ENCODE measurements at places on chromosomes 4 and X.

DNA sequence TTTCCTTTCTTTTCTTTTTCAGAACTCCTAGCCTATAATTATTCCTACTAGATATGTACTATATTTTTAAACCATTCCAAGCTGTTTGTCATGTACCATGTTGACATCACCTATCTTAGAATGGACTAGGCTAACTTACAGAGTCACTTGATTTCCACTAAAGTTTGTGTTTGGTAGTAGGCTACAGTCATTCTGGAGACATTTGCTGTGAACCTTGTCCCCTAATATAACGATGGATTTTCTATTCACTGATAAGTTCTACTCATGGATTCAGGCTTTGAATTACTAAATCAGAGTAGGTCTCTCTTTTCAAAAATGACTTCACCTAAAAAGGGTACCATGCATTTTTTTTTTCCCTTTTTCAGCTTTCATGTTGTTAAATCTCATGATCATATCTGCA, 93.4 kb downstream of the PHEX start:
- no peak for DNase-seq

GRCh38 chrX:77975755-77976154, 6.3 kb upstream of the PGAM4 start:
- no peak for DNase-seq

GRCh38 chr4:6019316-6020263, 1.4 kb upstream of the C4orf50 start:
- DNase-seq: no peak

GRCh38 chrX:13014111-13015096, 30.0 kb downstream of the FAM9C start:
- DNase-seq: no peak

DNA sequence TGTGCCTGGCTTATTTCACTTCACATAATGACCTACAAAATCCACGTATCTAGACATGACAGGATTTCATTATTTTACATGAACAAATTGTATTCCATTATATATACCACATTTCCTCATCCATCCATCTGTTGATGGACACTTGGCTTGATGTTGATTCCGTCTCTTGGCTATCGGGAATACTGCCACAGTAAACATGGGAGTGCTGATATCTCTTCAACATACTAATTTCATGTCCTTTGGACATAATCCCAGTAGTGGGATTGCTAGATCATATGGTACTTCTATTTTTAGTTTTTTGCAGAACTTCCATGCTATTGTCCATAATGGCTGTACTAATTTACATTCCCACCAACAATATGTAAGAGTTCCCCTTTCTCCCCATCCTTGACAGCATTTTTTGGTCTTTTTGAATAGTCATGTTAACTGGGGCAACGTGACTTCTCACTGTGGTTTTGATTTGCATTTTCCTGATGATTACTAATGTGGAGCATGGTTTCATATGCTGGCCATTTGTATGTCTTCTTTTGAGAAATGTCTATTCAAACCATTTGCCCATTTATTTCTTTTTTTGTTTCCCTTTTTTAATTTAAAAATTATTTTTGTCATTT, 68.9 kb downstream of the HTRA3 start:
- no peak for DNase-seq

- no peak for DNase-seq
Observed at GRCh38 chr4:87010192-87010591, 75.4 kb downstream of the AFF1 start.

DNA sequence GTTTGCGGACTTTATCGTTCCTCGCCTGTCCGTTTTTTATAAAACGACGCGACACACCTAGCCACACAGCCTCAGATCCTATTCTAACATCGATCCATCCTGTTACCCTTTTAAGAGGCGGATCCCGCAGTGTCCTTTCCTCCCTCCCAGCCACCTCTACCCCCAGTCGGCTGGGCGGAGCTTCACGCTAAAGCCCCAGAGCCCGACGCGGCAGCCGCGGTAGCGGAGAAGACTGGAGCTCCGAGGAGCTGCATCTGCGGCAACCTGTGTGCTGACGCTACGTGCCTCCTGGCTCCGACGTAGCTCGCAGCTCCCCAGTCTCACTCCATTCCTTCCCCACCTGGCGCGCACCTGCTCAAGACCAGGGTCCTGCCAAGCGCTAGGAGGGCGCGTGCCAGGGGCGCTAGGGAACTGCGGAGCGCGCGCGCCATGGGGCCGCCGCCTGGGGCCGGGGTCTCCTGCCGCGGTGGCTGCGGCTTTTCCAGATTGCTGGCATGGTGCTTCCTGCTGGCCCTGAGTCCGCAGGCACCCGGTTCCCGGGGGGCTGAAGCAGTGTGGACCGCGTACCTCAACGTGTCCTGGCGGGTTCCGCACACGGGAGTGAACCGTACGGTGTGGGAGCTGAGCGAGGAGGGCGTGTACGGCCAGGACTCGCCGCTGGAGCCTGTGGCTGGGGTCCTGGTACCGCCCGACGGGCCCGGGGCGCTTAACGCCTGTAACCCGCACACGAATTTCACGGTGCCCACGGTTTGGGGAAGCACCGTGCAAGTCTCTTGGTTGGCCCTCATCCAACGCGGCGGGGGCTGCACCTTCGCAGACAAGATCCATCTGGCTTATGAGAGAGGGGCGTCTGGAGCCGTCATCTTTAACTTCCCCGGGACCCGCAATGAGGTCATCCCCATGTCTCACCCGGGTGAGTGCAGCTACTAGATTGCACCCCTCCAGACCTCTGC, at the start of gene RNF128:
Gene RNF128 (plus strand): TSS at position 217 of the 953 bp plus-strand sequence. CDS start 213 bp downstream, at position 430.
- peak; percentile 1 for DNase-seq

DNA sequence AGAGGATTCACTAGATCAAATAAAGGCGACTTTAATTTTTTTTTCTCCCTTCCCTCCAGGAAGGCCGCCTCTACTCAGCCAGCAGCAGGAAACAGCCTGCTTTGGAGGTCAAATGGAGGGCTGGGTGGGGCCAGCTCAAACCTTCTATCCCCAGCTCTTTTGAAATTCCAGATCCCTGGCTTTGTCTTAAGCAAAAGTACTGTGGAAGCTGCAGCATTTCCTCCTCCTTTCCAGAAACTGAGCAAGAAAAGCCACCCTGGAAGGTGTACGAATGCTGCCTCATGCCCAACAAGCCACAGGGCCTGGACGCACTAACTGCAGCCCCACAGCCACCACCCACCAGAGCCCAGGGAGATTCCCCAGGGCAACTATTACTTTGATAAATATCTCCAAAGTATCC, 55.1 kb upstream of the ZCCHC13 start:
- no peak for DNase-seq

- DNase-seq: no peak
Observed at GRCh38 chrX:42077675-42078074, 154.3 kb upstream of the CASK start.

GRCh38 chr4:111136438-111136837, 513.6 kb upstream of the PITX2 start:
- no peak for DNase-seq

DNA sequence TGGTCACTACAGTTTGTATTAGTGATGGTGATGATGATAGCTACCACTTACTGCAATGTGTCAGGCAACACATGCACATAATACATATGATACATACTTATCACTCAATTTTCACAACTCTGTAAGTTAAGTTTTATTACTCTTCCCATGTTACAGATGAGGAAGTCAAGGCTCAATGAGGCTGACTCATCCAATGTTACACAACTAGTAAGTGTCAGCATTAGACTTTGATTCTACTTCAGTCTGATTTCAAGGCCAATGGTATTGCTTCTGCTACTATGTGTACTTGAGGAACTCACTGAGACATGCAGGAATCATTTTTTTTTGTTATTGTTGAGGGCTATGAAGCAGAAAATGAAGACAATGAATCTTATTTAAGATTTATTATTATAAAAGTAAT, 96.4 kb upstream of the TRPC5OS start:
- no peak for DNase-seq

- DNase-seq: peak; percentile 8
Observed at GRCh38 chrX:76253432-76253831, 80.6 kb downstream of the PBDC1 start.

GRCh38 chr4:4871242-4871572, 11.7 kb downstream of the MSX1 start:
- no peak for DNase-seq

- no peak for DNase-seq
Observed at GRCh38 chr4:21652508-21653231, 295.9 kb downstream of the KCNIP4 start.

DNA sequence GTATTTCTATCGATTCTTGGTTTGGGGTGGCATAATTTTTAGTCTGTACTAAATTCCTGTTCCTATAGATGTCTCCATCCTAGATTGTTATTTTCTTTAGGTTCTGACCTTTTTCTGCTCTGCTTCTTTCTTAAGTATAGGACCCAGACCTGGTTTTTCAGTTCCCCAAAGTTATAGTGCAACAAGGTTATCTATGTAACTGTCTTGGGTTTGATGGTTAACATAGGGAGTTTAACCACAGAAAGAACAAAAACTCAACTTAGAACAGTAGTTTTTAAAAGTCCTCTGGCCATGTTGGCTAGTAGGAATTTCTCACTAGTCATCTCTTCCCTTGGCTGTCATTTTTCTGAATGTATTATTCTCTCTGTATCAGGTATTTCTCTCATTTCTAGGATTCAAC, 38.8 kb upstream of the MAD2L1 start:
- no peak for DNase-seq

DNA sequence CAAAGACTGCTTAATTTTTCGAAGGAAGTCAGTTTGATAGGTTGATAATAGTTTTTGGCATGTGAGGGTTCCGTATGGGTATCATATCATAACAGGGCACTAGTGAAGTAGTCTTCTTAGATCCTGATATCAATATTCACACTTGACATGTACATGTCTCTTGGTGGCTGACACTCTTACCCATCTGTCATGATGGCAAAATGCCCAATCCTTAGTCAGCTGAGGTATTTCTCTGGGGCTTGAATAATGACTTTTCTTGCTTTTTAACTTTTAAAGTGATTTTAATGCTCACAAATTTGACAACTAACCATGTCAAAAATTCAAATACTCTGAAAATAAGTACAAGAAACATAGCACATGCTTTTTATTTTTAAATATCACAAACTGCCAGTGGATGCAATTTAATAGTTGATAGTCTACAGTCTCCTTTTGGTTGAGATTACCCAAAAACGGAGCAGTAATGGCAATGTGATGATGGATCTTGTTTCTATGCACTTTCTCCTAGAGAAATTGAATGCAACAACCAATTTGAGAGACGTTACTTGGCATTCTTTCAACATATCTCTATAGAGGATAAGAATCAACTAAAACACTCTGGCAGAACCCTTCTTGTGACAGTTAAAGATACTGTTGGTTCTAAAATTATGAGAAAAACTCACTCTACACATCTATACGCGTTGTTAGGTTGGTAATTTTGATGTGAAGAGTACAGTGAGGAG, 552.9 kb upstream of the PABPC4L start:
- no peak for DNase-seq

- no peak for DNase-seq
Observed at GRCh38 chrX:111511477-111511876, at the start of gene SERTM2. TSS of gene SERTM2 (plus strand) at chrX:111511645. CDS start at chrX:111518858, 7,213 bp downstream.

DNA sequence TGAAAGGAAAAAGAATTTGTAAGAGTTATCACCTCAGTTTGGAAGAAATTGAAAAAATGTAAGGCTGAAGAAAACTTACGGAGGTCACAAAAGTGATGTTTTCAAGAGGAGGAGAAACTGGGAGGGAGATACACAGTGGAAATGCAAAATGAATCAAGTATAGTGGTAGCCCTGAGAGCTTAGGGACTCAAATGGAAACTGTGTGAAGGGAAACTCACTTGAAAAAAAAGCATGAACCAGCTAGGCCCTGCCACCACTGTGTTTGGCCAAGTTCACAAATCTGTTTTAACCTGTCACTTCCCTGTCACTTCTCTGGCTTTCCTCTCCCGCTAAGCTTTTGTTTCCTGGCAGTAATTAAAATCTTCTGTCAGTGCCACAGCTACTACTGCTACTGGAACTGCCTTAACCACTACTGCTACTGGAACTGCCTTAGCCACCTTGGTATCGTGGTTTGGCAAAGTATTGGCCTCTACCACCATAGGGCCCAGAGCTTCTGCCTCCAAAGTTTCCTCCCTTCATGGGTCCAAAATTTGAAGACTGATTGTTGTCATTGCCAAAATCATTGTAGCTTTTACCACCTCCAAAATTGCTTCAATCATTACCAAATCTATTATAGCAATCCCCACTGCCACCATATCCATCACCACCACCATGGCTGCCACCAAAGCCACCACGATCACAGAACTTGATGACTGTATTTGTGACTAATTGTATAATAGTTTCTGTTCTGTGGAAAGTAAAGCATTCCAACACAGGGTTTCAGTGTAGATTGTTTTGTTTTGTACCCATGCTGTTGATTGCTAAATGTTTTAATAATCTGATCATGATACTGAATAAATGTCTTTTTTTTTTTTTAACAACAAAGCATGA, 41.5 kb downstream of the SMARCA5 start:
- DNase-seq: no peak

- DNase-seq: peak; percentile 23
Observed at GRCh38 chr4:1026115-1026514, 14.7 kb downstream of the FGFRL1 start.

- no peak for DNase-seq
Observed at GRCh38 chr4:56048702-56049431, 100.1 kb downstream of the CEP135 start.

DNA sequence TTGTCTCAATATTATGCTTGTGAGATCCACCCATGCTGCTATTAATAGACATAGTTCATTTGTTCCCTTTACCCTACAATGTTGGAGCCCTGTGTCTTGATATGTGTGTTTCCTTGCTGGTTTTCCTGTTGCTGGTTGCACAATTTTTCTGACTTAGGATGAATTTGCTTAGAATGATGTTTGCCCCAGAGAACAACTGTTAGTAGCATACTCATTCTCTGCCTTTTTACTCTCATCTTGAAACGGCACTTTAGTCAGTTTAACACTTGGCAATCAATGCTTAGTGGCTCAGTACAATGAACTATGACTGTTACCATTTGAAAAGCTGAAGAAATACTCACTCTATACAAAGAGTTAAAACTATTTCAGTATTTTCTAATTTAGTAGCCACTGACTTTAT, 158.8 kb upstream of the NDST4 start:
- no peak for DNase-seq

GRCh38 chrX:8084006-8084405, 87.1 kb downstream of the VCX2 start:
- no peak for DNase-seq

- DNase-seq: no peak
Observed at GRCh38 chr4:164287173-164287572, 466.8 kb upstream of the SMIM31 start.
